ENCODE measurements at places on chromosomes 12 and 14.

DNA sequence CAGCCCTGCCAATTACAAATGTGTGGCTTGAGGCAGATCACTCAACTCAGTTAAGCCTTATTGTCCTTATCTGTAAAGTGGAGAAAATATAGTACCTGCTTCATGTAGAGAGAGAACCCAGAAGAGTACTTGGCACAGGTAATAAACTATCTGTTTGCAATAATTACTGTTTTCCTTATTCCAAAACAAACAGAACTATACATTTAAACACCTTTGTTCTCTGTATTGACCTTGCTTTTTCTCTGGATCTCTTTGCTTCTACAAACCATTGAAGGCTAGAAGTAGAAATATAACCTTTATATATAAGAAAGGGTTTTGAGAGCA is 70.8 kb upstream of the SRSF5 start:
- no peak for DNase-seq

- DNase-seq, result no peak
Measured at GRCh38 chr12:90253136-90253535, 544.5 kb upstream of the ATP2B1 start.

DNA sequence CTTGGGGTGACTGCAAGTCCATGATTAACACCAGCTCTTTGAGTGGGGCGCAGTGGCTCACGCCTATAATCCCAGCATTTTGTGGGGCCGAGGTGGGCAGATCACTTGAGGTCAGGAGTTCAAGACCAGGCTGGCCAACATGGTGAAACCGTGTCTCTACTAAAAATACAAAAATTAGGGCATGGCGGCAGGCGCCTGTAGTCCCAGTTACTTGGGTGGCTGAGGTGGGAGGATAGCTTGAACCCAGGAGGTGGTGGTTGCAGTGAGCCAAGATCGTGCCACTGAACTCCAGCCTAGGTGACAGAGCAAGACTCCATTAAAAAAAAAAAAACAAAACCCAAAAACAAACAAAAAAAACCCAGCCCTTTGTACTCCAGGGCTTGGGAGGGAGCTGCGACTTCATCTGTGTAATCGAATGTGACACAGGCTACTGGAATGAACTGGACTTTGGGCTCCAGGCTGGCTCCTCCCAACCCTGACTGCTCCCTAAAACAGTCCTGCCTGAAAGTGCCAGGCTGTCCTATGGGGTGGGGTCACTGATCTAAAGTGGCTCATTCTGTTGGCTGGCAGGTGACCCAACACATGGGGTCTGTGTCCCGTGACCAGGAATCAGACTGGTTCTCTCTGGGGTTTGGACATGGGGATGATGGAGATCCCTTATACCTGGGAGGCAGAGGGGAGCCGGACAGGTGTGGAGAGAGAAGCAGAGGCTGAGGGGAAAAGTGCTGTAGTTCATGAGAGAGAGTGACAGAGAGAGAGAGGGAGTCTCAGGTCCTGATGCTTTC is 9.3 kb upstream of the C12orf43 start:
- DNase-seq, result no peak

DNA sequence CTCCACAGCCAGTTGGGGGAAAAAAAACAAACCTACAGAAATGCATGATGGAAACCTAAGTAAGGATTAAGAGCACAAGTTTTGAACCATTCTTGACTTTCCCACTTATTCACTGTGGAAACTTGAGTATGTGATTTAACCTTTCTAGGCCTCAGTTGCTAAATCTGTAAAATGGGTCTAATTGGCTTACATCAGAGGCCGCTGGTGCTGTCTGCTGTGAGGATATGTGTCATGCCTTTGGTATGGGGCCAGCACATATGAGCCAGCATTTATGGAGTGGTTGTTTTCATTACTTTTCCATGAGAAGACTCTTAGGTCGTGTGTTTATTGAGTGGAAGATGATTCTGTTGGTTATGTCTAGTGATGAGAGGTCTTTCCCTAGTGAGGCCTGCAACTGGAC is 102.4 kb downstream of the ESR2 start:
- DNase-seq, result no peak

DNA sequence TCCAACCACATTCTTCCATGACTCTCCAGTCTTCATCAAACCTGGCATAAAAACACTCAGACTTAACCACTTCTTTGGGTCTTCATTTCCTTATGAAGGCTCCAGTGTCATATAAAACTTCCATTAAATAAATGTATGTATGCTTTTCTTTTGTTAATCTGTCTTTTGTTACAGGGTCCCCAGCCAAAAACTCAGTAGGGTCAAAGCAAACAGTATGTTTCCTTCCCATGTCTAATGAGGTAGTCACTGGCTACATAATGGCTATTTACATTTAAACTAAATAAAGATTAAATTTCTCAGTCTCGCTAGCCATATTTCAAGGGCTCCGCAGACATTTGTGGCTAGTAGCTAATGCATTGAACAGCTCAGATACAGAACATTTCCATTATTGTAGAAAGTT is 40.1 kb upstream of the STAB2 start:
- no peak for DNase-seq

DNA sequence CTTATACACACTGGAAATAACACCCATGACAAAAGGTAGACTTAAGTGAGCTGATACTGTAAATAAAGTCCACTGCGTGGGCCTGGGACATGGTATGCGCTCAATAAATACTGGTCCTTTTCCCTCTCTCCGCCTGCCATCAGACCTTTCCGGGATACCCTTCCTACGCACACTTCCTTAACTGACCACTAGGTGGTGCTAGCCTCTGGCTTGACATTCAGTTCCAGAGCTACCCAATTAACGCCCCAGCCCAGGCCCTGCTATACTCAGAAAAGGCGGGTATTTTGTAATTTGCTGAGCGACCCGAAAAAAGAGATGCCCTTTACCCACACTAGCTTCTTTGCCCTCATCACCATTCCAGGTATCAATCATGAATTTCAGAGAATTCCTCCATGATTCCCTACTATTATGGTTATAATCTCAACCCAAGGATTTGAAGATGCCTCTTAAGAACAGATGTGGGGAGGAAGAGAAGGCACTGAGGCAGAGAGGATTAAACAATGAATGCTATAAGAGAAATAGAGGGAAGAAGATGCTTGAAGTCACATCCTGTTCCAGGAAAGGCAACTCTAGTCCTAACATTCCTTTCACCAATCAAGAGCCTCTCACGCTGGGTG is 3.9 kb upstream of the LRP1 start:
- peak; percentile 30 for DNase-seq

DNA sequence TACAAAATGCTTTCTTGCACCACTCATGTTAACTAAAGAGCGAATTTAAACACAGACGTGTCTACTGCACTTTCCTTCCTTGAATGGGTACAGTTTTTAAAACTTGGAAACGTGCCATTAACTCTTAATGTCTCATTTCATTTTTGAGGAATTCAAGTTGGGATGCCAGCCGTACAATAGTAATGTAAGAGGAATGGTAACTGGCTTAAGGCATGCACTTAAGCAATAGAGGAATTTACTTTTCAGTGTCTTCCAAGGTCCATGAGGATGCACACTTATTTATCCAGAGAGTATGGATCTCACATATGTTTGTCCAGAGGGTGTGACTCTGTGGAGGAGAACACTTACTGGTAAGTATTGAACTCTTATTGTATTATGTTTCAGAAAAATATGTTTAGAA is 52.9 kb downstream of the PPP4R4 start:
- DNase-seq, result no peak

DNA sequence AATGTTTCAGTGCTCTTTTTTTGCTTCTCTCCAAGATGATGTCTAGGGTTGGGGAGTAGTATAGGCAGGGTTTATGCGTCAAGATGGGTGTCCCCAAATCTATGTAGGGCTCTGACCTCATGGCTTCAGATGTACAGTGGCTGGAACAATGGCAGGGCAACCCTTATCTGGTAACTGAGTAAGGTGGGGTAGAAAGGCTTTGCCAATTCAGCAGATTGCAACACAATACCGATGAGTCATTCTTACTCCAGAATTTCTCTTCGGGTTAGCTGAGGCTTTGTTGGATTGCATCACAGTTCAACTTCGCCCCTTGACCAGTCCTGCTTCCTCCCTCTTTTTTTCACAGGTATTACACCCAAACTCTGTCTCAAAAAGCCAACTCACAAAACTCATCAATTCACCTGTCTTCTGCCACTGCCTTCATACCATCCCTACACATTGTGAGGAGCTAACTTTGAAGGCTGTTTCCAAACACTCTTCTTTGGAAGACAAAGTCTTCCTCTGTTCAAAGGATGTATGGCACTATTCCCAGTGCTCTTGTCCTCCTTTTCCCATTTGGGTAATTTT is 190.2 kb upstream of the CNOT2 start:
- no peak for DNase-seq

- no peak for DNase-seq
Measured at GRCh38 chr12:66620026-66620425, 58.9 kb downstream of the GRIP1 start.

GRCh38 chr14:99707420-99707819 is 23.3 kb downstream of the CYP46A1 start:
- no peak for DNase-seq

GRCh38 chr12:122072031-122072970 is 6.3 kb upstream of the MLXIP start:
- DNase-seq, result no peak

- DNase-seq, result no peak
Measured at GRCh38 chr12:93539821-93540220, 32.7 kb upstream of the SOCS2 start.

- DNase-seq, result no peak
Measured at GRCh38 chr14:53979747-53980642, 23.4 kb upstream of the BMP4 start.

GRCh38 chr14:65753061-65753460 is 340.5 kb downstream of the FUT8 start:
- no peak for DNase-seq

- no peak for DNase-seq
Measured at GRCh38 chr12:16043480-16043879, 132.3 kb downstream of the DERA start.
